Activated CD8-positive, alpha-beta memory T cell treated with anti-CD3 and anti-CD28 coated beads, Interleukin-2, amount 50 U/mL, for 48 hours (primary cell): ENCODE measurements at places on chromosomes 1 and 21.

DNA sequence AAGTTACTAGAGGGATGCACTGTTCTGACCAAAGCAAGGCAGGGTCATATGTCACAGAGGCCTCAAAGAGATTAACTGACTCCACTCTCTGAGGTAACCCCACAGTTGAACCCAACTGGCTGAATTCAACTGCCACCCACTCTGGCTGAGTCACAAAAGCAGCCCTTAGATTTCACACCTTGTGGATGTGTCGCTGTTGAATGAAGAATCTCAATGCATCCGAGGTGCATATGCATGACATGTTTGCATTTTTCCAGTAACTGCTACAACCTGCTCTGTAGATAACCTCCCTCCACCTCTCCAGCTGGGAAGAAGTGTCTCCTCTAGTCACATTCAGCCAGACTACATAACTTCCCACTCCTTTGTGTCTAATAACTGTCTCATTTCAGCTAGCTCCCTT is 27.9 kb upstream of the KIF21B start:
- no peak for DNase-seq

DNA sequence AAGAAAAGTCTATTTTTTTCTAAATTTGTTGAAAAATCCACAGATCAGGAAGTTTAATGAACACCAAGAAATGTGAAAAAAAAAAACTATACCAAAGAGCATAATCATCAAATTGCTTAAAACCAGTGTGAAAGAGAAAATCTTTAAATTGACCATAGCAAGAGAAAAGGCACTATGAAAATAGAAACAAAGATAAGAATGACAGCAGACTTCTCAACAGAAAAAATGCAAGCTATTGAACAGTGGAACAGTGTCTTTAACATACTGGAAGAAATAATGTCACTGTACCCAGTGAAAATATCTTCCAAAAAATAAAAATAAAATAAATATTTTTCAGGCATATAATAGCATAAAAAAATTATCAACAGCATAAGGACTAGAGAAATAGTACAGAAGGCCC is 243.0 kb upstream of the GJB5 start:
- DNase-seq = no peak

- DNase-seq = peak; percentile 70
Measured at GRCh38 chr1:78045926-78046778, at the start of gene GIPC2. Gene GIPC2, plus strand, starts transcription at chr1:78045966. Its CDS starts 129 bp downstream, at chr1:78046095.

DNA sequence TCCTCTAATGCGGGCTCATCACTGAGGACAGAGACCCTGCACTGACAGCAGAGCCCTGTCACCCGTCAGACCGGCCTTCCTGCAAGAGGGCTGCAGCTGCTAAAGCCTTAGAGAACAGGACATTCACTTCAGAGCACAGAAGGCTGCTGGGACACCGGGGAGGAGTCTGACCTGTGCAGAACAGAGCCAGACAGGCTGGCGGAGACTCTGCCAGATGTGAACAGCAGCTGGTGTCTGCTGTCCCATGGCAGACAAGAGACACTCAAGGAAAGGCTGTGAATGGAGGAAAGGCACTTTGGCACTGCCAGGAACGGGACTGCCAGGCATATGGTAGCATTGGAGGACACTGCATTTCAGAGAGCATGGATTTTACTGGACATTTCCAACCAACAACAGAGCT is 21.4 kb downstream of the MRAP start:
- peak; percentile 40 for DNase-seq

DNA sequence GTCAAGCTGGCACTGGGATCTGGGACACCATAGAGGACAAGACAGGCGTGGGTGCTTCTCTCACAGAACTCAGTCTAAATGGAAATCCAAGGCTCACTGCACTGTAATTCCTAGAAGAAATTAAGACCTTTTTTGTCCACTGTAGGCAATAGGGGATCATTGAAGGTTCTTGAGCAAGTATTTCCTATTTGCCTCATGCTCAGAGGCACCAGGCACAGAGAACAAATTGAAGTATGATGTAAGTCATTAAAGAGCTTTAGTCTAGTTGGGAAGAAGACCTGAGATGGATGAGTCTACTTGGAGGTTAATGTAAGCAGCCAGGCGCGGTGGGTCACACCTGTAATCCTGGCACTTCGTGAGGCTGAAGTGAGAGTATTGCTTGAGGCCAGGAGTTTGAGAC is 34.6 kb downstream of the EIF2D start:
- no peak for DNase-seq

DNA sequence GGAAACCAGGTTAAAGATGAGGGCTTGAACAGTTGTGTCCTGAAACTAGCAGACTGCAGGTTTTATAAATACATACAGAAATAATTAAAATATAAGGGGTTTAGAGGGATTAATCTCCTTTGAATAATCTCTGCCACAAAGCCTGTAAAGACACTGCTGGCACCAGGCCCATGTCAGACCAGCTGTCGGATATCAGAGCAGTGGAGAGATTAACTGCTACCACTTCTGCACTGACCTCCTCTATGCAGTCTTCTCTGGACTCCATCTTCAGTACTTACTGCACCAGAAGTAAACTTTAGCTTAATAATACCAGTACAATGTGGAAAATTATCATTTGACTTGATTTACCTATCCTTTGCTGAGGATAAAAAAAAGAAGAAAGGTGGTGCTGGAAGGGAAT is 128.6 kb downstream of the LHX4 start:
- no peak for DNase-seq

DNA sequence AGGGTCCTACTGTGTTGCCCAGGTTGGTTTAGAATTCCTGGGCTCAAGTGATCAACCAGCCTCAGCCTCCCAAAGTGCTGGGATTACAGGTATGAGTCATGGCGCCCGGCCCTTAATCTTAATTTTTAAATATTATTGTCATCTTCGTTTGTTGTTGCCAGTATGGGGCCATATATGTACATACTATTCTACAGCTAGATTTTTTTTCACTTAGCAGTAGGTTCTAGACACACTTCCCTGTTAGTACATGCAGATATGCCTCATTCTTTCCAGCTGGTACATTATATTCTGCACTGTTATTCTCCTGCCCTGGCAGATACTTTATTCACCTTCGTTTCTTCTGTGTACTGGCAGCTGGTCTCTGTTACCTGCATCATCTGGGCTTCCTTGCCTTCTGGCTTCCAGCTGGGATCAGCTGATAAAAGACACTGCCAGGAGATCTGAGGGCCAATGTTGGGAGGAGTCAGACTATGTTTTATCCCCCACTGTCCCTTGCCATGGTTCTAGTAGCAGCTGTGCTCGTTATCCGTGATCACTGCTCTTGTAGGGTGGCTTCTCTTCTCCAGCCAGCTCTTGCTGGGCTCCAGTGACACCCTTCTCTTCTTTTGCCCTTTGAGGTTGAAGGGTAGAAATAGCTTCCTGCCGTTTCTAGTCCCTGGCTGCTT is 24.7 kb downstream of the ST3GAL3 start:
- no peak for DNase-seq

DNA sequence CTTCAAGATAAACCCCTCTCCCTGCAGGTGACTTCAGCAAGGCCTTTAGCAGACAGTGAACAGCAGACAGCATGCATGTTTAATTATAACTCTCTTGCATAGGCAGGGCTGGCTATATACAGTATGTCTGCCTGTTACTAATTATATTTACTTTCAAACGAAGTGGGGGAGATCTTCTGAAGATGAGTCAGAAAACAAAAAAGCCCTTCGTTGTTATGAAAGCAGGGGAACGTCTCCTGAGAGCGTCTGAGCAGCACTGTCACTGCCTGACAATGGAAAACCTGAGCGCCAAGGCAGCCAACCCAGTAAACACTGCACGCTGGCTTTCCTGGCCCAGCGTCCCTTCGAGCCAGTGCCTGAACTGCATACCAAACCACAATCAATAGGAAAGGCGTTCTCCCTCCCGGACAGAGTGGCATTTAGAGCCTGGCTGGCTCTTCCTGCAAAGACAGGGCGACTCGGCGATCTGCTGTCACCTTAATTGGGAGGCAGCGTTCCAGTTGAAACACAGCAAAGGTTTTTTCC is 54.1 kb downstream of the TOMM20 start:
- DNase-seq = peak; percentile 80

GRCh38 chr1:115069659-115070308 is 19.5 kb downstream of the TSPAN2 start:
- no peak for DNase-seq

DNA sequence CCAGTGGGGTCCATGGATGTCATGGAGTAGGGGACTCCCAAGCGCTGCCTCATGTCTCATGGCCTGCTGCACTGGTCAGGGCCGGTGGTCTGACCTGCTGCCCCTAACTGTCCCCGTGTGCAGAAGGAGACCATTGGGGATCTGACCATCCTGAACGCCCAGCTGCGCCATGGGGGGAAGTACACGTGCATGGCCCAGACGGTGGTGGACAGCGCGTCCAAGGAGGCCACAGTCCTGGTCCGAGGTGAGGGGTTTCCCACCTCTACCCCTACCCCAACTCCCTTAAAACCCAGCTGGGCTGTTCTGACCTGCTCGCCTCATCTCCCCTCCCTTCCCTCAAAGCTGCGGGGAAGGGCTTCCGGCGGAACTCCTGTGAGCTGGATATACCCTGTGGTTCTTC is 18.6 kb downstream of the TMEM81 start:
- DNase-seq = no peak

- DNase-seq = no peak
Measured at GRCh38 chr1:221477252-221477651, 264.6 kb downstream of the DUSP10 start.

- DNase-seq = no peak
Measured at GRCh38 chr1:220810963-220811362, 24.2 kb downstream of the MTARC1 start.

GRCh38 chr1:84959294-84959693 is 37.6 kb downstream of the MCOLN2 start:
- DNase-seq = no peak

- no peak for DNase-seq
Measured at GRCh38 chr1:228851618-228852017, 116.3 kb downstream of the RHOU start.

DNA sequence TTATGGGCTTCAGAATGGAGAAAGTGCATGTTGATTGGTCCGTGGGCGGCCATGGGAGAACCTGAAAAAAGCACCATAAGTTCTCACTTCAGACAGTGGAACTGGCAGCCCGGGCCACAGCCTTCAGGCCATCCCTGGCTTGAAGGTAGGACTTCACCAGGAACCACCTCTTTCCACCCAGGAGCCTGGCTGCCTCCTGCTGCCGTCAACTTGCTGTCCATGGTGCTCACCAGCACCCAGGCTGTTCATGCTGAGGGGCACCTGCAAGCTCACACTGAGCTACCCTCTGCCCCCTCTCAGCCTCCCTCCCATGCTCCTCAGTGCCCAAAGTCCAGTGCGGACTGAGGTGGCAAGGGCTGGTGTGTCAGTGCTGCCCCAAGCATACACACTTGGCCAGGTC is 12.9 kb upstream of the FNBP1L start:
- no peak for DNase-seq

GRCh38 chr1:36300526-36300925 is 5.6 kb upstream of the SH3D21 start:
- no peak for DNase-seq
